Left lobe of liver (tissue), 2 donors: ENCODE measurements at places on chromosomes 4 and X. TPM values are rescaled to one million over a fixed set of nuclear protein-coding genes. Genes with fewer than 3 reads are reported as not detected.

Gene DTHD1
- total RNA-seq, result 0.05 TPM

Gene SERTM2
- total RNA-seq, result 0.05 TPM

Gene DUSP21
- not detected for total RNA-seq

Gene CTAG1B
- not detected for total RNA-seq

Gene SPIN2A
- 0.28 TPM for total RNA-seq

Gene FAAH2
- 9.4 TPM for total RNA-seq

Gene ZFP92
- 0.45 TPM for total RNA-seq

Gene CCDC149
- 5.5 TPM for total RNA-seq

Gene DMRTC1
- total RNA-seq, result not detected

Gene USO1
- 47.1 TPM for total RNA-seq

Gene FAM47C
- total RNA-seq, result not detected

Gene GLRB
- total RNA-seq, result 0.20 TPM

Gene BEX1
- 0.43 TPM for total RNA-seq

Gene BEND2
- total RNA-seq, result not detected

Gene NDST4
- total RNA-seq, result not detected

Gene CDS1
- total RNA-seq, result 0.65 TPM

Gene MSX1
- 0.33 TPM for total RNA-seq

Gene GAGE12E
- total RNA-seq, result not detected

Gene PHKA1
- total RNA-seq, result 1.8 TPM

Gene NHS
- total RNA-seq, result 0.10 TPM
